ENCODE measurements at places on chromosomes 5 and 9.

DNA sequence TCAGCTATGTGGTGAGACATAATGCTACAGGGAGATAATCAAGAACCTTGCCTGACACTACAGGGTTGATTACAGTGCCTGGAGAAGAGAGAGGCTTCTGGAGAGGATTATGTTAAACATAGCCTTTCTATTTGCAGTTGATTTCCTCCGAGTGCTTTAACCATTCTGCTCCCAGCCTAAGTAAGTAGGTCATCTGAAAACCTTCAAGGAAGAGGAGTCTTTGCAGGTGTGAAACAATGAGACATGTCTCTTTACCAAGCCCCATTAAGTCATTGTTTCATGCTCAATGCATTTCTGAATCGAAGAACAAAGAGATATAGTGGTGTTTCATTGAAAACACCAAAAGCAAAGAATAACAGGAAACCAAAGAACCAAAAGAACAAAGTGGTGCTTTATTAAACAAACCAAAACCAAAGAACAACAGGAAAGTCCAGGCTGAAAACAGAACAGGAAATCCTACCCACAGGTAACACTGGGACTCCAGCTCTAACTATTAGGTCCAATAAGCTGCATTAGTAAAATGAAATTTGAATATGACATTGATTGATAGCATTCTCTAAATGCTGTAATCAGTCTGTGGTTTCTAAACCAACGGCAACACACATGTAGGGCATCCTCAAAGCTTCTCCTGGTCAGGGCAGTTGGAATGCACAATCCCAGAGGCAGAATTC lies 113.3 kb upstream of the SPATA31D4 start:
- DNase-seq: no peak

DNA sequence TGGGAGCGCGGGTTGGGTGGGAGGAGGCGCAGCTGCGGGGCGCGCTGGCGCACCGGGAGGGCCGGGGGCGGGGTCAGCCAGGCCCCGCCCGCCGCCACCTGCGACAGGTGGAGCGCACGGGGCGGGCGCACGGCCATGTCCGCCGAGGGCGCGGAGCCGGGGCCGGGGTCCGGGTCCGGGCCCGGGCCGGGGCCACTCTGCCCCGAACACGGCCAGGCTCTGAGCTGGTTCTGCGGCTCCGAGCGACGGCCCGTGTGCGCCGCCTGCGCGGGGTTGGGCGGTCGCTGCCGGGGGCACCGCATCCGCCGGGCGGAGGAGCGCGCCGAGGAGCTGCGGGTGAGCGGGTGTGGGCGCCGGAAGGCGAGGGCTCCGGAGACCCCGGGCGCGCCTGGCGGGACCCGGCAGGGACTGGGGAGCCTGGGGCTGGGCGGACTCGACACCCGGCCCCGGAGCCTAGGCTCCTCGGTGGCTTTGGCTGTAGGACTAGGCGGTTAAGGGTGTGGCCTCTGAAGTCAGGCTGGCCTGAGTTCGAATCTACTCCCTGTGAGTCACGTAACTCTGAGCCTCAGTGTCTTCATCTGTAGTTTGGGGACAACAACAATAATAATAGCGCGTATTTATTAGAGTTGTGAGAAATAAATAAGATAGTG lies at the start of gene BSPRY:
BSPRY (plus strand) TSS at position 97 of the 650 bp plus-strand sequence; CDS start at position 136, 39 bp downstream.
- no peak for DNase-seq

DNA sequence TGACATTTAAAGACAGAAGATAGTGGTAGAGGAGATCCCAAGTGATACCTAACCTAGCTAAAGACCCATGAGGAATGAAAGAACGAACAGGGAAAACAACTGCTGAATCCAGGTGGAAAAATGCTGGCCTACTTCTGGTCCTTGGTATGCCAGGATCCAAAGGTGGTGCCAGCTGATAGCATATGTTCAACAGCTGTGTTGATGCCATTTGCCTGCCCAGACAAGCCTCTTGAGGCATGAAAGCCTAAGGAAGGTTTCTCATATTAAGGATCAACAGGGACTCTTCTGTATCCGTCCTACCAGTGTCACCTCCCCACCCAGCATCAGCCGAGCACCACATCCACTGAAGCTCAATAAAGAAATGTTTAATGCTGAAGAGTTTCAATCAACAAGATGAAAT lies 225.7 kb upstream of the DMRT1 start:
- DNase-seq: no peak

GRCh38 chr5:158947846-158948245 lies 151.9 kb downstream of the EBF1 start:
- peak; percentile 9 for DNase-seq

DNA sequence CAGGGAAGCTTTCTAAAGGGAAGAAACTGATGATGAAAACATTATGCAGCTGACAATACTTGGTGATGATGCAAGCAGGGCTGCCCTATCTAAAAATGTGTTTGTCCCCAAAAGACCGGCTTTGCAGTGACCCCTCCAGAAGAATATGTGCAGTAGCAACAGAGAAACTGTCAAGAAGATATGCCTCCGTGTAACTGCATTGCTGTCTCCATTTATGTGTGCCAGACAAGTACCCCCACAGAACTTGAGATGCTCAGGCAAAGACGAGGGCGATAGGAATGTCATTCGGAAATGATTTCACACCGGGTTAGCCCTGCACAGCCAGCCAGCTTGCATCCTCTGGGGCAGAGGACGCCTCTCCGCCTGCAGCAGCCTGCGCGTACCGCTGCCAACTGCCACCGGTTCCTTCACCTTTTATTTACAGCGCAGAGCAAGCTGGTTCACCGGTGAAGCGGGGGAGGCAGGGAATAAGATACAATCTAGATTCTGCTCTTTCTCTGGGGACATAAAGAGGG lies 2.0 kb downstream of the GABBR2 start:
- DNase-seq: peak; percentile 61

GRCh38 chr5:157266286-157267007 lies 524 bp downstream of the CYFIP2 start:
- no peak for DNase-seq

GRCh38 chr5:41835645-41836044 lies 34.6 kb downstream of the OXCT1 start:
- peak; percentile 78 for DNase-seq

GRCh38 chr5:109910874-109911273 lies 221.1 kb downstream of the MAN2A1 start:
- no peak for DNase-seq
